Pulmonary artery endothelial cell (primary cell): ENCODE measurements at places on chromosomes 1 and 21.

DNA sequence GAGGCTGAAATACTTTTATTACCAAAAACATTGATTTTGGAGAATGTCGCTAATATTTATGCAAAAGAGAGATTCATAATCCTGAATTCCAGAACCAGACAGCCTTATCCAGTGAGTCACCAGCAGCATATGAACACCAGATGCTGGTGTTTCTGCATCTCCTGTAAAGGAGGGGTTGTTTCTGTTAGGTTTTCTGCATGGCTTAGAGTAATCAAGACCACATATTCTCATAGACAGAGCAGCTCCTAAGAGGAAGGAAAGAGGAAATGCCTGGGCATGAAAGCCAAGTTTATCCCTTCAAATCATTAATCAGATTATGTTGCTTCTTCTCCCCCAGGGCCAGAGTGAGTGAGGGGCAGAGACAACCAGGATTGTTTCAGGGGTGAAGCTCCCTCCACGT, 86.2 kb downstream of the NGF start:
- DNase-seq = no peak

GRCh38 chr1:41152622-41153044, 89.5 kb downstream of the SCMH1 start:
- DNase-seq = no peak

DNA sequence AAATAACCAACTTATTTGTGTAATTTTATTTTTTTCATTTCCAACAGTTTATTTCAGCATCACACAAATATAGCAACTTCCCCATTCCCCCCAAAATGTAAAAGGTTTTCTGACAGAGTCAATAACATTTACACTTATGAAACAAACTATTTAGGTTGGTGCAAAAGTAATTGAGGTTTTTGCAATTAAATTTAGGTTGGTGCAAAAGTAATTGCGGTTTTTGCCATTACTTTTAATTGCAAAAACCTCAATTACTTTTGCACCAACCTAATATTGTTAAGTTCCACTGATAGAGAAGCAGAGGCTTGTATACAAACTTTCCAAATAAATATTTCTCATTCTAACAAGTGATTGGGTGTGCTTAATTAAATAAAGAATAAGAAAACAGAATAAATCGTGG, 270.9 kb upstream of the DUSP10 start:
- DNase-seq = no peak

DNA sequence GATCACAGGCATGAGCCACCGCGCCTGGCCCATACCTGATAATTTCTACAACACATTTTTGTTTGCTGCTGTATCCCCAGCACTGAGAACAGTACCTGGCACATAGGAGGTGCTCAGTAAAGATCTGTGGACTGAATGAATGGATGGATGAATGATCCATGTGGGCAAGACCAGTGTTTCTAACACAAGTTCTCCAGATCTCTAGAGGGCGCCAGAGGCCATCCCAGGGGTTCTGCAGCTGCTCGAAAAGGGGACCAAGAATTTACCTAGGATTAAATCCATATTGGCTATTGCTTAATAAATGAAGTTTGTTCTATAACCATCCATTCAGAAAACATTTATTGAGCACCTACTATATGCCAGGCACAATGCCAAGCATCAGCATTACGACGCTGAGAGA, 167.7 kb downstream of the ACTL8 start:
- no peak for DNase-seq

GRCh38 chr1:233172201-233172600, 123.3 kb downstream of the PCNX2 start:
- peak; percentile 32 for DNase-seq

DNA sequence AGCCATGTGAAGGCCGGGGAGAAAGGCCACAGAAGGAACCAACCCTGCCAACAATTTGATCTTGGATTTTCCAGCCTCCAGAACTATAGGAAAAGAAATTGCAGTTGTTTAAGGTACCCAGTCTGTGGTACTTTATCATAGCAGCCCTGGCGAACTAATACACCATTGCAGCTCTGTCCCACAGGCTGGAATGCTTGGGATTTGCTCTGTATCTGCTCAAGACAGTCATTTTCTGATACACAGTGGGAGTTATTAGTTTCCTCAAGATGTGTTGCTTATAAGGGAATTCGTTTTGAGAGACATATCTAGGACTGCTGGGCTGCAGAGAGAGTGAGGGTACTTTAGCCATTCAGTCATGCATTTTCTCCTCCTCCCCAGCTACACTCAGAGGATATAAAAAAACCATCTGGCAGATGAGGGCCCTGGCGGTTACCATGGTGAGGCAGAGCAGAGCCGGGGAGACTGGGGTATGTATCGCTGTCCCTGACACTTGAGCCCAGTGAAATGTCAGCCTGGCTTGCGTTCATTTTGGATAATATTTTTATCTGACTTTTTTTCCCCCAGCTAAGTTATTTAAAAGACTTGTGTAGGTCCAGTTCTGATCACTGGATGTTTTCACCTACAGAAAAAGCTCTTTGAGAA, 104.6 kb downstream of the DIRAS3 start:
- no peak for DNase-seq

DNA sequence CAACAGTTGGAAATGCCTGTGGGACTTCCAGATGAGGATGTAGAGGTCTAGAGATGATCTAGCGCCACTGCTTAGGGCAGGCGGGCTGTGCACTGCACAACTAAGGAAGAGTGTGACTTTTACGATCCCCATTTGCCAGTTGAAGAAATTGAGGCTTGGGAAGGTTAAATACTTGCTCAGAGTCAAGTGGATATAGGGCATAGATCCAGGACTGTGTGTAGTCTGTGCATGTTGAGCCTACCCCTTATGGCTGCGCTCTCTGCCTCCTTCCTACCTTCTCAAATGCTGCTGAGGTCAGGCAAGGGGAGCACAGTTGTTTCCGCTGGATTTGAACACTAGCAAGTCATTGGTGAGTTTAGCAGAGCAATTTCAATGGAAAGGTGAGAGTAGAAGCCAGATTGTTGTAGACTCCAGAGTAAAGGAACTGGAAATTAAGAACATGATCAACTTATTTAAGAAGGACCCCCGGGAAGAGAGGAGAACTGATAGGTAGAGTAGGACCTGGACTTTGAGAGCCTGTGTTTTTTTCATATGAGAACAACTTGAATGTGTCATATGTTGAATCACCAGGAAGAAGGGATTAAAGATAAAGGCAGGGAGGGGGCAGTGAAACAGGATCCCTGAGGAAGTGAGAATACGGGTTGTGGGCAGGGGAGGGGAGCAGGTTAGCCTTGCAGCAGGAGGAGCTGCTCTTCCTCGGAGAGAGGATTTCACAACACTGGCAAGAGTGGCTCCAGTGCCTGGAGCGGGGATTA, 2.7 kb downstream of the CAPN2 start:
- DNase-seq = no peak

DNA sequence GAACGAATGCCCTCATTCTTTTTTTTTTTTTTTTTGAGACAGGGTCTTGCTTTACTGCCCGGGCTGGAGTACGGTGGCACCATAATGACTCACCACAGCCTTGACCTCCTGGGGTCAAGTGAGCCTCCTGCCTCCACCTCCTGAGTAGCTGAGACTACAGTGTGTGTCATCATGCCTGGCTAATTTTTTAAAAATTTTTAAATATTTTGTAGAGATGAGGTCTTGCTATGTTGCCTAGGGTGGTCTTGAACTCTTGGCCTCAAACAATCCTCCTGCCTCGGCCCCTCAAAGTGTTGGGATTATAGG, 69.4 kb downstream of the ALG14 start:
- no peak for DNase-seq

- no peak for DNase-seq
Measured at GRCh38 chr1:228393811-228394570, 12.6 kb downstream of the TRIM11 start.

DNA sequence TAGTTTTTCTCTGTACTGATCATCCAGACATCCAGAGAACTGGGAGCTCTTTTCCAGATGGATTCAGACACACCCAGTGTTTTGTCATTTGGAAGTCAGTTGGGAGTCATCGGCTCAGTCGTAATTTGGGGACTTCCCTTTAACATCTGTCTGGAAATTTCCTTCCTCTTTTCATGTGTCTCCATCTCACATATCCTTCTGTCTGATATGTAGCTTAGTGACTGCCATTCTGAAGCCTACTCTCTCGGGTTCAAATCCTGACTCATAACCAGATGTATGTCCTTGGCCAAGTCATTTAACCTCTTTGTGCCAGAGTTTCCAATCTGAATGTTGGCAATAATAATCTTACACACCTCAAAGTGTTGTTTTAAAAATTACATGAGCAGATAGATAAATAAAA, 3.0 kb downstream of the MORC3 start:
- no peak for DNase-seq

DNA sequence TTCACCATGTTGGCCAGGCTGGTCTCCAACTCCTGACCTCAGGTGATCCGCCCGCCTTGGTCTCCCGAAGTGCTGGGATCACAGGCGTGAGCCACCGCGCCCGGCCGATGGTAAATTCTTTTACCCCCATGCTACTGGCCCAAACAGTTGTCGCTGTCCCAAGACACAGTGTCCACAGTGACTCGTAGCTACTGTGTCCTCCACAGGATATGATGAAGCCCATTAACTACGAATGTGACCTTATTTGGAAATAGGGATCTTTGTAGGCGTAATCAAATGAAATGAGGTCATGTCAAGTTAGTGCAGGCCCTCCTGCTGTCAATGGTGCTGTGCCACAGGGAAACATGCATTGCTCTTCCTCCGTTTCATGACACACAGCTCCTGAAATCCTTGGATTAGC, 8.5 kb downstream of the FNDC10 start:
- DNase-seq = no peak

- no peak for DNase-seq
Measured at GRCh38 chr1:185564816-185565215, 169.4 kb upstream of the HMCN1 start.

DNA sequence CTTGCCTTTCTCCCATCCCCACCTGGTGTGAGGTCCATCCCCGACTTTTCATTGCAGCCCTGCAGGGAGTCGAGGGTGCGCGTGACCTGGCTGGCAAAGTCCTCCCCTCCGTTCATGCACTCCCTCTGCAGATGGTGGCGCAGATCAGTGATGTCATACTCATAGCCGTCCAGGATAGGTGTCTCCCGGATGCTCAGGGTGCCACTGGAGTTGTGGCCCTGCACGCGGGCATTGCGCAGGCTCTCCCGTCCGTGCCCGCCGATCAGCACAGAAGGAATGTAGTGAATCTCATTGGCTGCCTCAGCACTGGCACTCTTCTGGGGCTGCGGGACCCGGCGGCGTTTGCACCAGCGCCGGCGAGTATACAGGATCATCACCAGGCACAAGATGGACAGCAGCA, 132.1 kb downstream of the ASTN1 start:
- DNase-seq = no peak

DNA sequence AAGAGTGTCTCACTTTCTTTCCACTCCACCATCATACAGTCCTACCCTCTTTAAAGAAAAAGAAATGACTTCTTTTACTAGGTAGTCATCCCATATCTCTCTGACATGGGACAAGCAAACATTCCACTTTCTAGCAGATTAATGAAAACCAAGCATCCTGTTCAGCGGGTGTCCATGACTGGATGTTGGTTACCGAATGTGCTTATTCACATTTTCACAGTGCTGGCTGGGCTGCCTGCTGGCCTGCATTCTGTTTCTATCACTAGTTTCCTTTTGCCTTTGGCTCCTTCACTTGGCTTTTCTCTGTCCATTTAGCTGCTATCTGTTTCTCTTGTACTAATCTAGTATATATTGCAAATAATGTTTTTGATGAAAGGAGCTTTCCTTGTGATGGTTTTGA, 598.4 kb downstream of the RWDD3 start:
- DNase-seq = no peak

DNA sequence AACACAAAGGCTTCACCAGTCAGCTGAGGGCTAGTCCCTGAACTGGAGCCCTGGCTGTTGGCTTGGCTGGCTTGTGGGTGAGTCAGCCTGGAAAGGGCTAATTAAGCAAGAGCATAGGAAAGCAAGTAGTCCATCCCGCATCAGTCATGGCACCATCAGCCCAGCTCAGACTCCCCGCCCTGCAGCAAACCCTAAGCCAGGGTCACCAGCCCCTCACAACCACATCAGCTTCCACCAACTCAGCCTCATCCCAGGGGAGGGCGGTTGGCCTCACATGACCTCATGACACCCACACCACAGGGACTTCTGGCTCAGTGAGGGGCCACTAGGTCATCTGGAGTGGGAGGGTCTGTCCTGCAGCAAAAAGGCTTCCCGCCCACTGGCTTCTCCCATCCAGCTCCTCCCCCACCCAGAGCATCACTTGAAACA, 7.0 kb upstream of the SPATC1L start:
- DNase-seq = no peak

GRCh38 chr21:39152271-39152670, 31.0 kb downstream of the PSMG1 start:
- DNase-seq = no peak

- no peak for DNase-seq
Measured at GRCh38 chr1:50060279-50060678, 36.5 kb upstream of the AGBL4 start.

GRCh38 chr21:45593162-45594022, 50.1 kb upstream of the PCBP3 start:
- DNase-seq = no peak

GRCh38 chr1:27779122-27779521, 6.1 kb downstream of the STX12 start:
- DNase-seq = no peak

GRCh38 chr1:200233393-200233792, 176.4 kb downstream of the ZNF281 start:
- no peak for DNase-seq

- no peak for DNase-seq
Measured at GRCh38 chr21:41604583-41605041, 96.7 kb upstream of the TMPRSS2 start.

DNA sequence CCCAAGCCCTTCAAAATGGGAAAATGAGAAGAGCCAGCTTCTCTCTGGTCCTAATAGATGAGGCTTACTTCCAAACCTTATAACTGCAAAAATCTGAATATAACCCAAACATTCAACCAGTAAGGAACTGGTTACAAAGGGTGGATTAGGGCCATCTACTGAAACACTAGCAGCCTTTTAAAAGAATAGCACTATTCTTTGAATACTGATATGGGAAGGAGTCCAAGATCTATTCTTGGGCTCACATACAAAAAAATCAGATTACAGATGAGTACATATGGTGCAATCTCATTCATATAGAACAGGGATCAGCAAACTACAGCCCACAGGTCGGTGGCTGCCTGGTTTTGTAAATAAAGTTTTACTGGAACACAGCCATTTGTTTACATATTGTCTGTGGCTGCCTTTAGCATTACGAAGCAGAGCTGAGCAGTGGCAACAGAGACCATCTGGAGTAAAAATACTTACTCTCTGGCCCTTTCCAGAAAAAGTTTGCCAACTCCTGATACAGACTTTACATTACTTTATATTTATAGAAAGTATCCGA, 167.7 kb downstream of the ZSCAN20 start:
- DNase-seq = no peak

- peak; percentile 32 for DNase-seq
Measured at GRCh38 chr1:109892561-109893368, 17.9 kb upstream of the CSF1 start.

- DNase-seq = no peak
Measured at GRCh38 chr1:209095627-209096595, 487.6 kb upstream of the CAMK1G start.

- DNase-seq = no peak
Measured at GRCh38 chr1:202012544-202013478, 2.4 kb downstream of the ELF3 start.

GRCh38 chr1:15758953-15759661, 512 bp downstream of the FBLIM1 start:
- no peak for DNase-seq

- DNase-seq = no peak
Measured at GRCh38 chr1:21913763-21914162, 23.3 kb downstream of the HSPG2 start.

- no peak for DNase-seq
Measured at GRCh38 chr1:225825078-225825477, 15.2 kb downstream of the EPHX1 start.

GRCh38 chr1:30267046-30267445, 456.3 kb downstream of the MATN1 start:
- DNase-seq = no peak

- DNase-seq = no peak
Measured at GRCh38 chr1:38497921-38498656, 361.5 kb downstream of the RRAGC start.
